ENCODE measurements at places on chromosomes 12 and 14.

- no peak for DNase-seq
These were observed 5.4 kb downstream of the TMEM117 start for GRCh38 chr12:43841253-43841652.

DNA sequence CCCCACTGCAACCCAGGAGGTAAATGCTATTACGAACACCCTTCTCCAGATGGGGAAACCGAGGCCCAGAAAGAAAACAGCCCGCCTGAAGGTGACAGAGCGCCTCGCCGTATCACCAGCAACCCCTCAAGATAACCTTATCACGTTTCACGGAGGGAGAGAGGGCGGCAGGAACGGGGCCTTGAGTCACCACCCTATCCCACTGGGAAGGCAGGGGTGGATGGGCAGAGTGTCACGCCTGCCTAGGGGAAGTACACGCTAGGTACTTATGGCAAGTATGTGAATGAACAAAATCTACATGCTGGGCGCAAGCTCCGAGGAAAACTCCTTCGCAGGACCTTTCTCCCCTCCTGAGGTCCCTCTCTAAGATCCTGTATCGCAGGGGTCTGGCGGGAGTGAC is 17.8 kb downstream of the NCOR2 start:
- no peak for DNase-seq

- no peak for DNase-seq
These were observed 201.6 kb upstream of the NOS1 start for GRCh38 chr12:117563007-117563406.

GRCh38 chr12:15646581-15646980 is 142.6 kb downstream of the EPS8 start:
- DNase-seq, result no peak

DNA sequence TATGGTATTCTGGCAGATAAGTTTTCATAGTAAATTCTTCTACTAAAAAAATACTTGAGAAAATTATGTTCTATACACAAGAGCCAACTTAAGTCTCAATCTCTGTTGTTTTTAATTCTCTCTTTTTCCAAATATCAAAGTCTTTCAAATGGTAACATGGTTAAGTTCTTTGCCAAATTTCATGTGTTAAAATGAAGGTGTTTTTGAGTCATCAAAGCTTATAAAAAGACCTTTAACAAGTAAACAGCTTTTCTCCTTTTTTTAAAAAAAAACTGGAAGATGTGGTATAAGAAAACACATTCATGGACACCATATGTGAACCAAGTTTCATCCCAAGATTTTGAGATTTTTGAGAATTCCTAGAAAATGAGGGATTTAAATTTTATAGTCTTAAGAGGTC is 111.3 kb downstream of the FOXG1 start:
- DNase-seq, result no peak

GRCh38 chr12:96177013-96177412 is 17.2 kb upstream of the ELK3 start:
- no peak for DNase-seq

DNA sequence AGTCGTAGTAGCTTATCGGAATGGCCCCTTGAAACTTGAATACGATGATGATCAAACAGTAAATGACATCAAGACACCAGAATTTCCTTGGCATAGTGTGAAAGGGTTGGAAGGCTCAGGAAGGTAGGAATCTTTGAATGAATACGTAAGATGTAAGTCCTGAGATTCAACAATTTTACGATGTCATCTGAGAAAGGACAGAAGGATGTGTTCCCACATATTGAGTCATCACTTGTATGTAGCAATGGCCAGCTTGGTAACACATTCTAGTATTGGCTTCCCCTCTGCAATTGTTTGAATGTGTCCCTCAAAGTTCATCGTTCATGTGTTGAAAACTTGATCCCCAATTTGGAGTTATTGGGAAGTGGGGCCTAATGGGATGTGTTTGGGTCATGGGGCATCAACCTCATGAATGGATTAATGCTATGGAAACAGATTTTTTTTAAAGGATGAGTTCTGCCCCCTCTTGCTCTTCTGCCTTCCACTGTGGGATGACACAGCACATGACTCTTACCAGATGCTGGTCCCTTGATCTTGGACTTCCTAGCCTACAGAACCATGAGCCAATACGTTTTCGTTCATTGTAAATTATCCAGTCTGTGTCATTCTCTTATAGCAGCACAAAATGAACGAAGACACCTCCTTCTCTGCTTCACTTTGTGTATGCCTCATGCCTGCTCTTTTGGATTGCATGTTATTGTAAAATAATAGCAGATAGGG is 284.6 kb downstream of the BCAT1 start:
- no peak for DNase-seq

All from WTC11 (cell line).